ENCODE measurements at places on chromosomes 11 and 22. TPM values are rescaled to one million over a fixed set of nuclear protein-coding genes. Genes with fewer than 3 reads are reported as not detected.

DNA sequence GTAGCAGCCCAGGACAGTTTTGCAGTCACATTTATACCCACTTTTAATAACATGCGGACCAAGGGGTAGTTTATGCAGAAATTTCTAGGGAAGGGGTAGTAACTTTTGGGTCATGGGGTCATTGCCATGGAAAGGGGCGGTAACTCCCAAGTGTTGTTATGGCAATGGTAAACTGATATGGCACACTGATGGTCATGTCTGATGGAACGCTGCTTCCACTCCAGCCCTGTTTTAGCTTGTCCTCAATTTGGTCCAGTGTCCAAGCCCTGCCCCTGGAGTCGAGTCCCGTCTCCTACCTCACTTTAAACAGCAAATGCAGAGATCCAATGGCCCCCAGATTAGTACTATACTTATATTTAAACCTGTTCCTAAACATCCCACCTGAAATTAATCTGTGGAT is 11.2 kb upstream of the SEC14L4 start:
- no peak overlapping the region for H3K27ac ChIP-seq
- no peaks in the 10 kb centered on the region for H3K4me1 ChIP-seq
- H3K36me3 ChIP-seq = no peaks in the 10 kb centered on the region
- DNase-seq = no peak
- H3K4me3 ChIP-seq = no peak overlapping the region
- H3K27me3 ChIP-seq = peaks cover 18% of the 10 kb centered on the region

GRCh38 chr11:15968461-15969130 is 387.8 kb downstream of the SOX6 start:
- H3K4me3 ChIP-seq = no peak overlapping the region
- peaks cover 47% of the 10 kb centered on the region for H3K4me1 ChIP-seq
- no peaks in the 10 kb centered on the region for H3K27me3 ChIP-seq
- H3K27ac ChIP-seq = peak overlapping the region; percentile 94
- DNase-seq = peak; percentile 56

DNA sequence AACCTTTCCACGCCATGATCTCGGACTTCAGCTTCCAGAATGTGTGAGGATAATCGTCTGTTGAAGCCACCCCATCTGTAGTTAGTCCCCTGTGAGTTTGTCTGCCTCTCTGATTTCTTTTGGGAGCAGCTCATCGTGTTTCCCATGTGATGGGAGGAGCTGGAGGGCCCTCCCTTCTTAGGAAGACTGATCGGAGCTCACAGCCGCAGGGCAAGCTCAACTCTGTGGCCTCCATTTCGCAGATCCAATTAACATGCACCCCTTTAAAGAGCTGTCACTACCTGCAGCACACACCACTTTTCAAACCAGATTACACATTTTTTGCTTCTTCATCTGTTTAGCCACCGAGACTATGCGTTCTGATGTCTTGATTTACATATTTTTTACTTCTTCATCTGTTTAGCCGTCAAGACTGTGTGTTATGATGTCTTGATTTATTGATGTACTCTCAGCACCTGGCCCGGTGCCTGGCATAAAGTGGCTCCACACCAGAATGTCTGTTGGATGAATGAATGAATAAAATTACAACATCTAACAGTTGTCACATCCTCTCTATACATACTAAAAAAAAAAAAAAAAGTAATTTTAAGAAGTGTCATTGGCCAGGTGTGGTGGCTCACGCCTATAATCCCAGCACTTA is 14.9 kb upstream of the PPFIA1 start:
- no peak overlapping the region for H3K4me3 ChIP-seq
- no peaks in the 10 kb centered on the region for H3K4me1 ChIP-seq
- H3K27me3 ChIP-seq = peaks cover 3% of the 10 kb centered on the region
- no peaks in the 10 kb centered on the region for H3K36me3 ChIP-seq
- DNase-seq = no peak

- H3K36me3 ChIP-seq = no peaks in the 10 kb centered on the region
- peak overlapping the region; percentile 34 for H3K27ac ChIP-seq
- DNase-seq = no peak
- no peak overlapping the region for H3K4me3 ChIP-seq
Measured at GRCh38 chr11:86518211-86518610, 143.5 kb downstream of the CCDC81 start.

GRCh38 chr11:60859616-60860250 is 4.0 kb upstream of the PTGDR2 start:
- H3K27me3 ChIP-seq = no peaks in the 10 kb centered on the region
- no peak for DNase-seq
- H3K4me1 ChIP-seq = peaks cover 22% of the 10 kb centered on the region
- no peak overlapping the region for H3K27ac ChIP-seq
- H3K4me3 ChIP-seq = no peak overlapping the region
- H3K36me3 ChIP-seq = no peaks in the 10 kb centered on the region

- H3K4me1 ChIP-seq = no peaks in the 10 kb centered on the region
- H3K27ac ChIP-seq = no peak overlapping the region
- no peaks in the 10 kb centered on the region for H3K27me3 ChIP-seq
- no peak overlapping the region for H3K4me3 ChIP-seq
Measured at GRCh38 chr11:124977006-124977405, 23.0 kb downstream of the CCDC15 start.

DNA sequence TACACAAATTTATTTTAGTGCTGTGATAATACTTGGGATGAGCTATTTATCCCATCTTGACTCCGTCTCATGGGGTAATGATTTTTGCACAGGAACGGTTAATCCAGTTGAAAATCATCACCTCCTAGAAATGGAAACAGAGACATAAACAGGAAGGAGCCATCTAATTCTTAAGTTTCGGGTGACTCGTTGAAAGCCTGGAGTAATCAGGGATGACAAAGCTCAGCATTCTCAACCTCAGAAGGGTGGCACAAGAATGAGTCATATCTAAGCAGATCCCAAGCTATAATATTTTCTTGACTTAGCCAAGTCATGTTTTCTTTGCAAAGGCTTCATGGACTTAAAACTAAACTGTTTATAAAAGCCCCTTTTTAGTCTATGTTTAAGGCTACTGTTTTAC is 280.8 kb upstream of the CCDC90B start:
- no peak overlapping the region for H3K4me3 ChIP-seq
- no peaks in the 10 kb centered on the region for H3K36me3 ChIP-seq
- no peak for DNase-seq
- no peak overlapping the region for H3K27ac ChIP-seq

DNA sequence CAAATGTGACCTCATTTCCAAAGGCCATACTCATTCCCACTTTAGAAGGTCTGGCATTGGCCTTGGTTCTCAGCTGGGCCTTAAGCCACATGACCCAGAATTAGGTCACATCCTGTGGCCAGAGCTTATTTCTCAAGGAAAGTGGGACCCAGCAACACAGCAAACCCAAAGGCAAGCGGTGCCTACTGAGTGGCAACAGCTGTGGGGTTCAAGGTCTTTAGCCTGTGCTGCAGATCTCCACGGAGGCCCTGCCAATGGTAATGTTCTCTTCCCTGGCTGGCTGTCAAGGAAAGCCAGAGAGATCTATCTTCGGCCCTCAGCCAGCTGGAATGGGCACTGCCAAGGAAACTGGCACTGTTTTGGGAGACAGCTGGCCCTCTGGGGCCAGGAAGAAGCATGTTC is 41.5 kb upstream of the TP53I11 start:
- DNase-seq = no peak
- no peak overlapping the region for H3K4me3 ChIP-seq
- H3K4me1 ChIP-seq = no peaks in the 10 kb centered on the region
- H3K27ac ChIP-seq = no peak overlapping the region
- no peaks in the 10 kb centered on the region for H3K36me3 ChIP-seq

DNA sequence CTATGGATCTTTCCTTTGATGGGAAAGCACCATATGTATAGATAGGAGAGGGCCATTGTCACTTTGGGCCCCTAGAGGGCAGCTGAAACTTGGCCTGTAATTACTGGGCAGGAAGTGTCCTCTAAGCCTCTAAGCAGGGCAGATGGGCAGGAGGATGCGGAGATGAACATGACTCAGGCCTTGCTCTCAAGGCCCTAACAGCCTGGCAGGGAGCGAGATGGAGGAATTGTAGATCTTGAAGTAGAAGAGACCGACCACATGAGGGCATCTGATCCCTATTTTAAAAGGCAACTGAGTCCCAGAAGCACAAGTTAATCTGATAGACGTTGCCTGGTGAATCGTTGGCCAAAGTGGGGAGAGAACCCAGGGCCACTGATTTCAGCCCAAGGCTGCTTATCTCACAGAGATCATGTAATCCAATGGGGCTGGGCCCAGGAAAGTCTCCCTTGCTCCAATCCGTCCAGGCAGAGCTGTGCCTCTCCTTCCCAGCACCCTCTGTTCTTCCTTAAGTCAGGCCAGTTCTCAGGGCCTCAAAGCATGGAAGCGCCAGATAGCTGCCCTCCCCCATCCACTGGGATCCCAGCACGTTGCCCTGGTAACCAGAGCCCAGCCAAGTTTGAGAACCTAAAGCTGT is 2.5 kb upstream of the SEPTIN3 start:
- no peak overlapping the region for H3K27ac ChIP-seq
- H3K27me3 ChIP-seq = 0 out of 2 replicates have a peak, but pooled peaks cover under 1% of the 10 kb centered on the region
- H3K4me3 ChIP-seq = no peak overlapping the region

- no peak for DNase-seq
- no peaks in the 10 kb centered on the region for H3K36me3 ChIP-seq
- no peak overlapping the region for H3K27ac ChIP-seq
- no peaks in the 10 kb centered on the region for H3K4me1 ChIP-seq
Measured at GRCh38 chr11:78291503-78292108, 102.9 kb downstream of the USP35 start.

DNA sequence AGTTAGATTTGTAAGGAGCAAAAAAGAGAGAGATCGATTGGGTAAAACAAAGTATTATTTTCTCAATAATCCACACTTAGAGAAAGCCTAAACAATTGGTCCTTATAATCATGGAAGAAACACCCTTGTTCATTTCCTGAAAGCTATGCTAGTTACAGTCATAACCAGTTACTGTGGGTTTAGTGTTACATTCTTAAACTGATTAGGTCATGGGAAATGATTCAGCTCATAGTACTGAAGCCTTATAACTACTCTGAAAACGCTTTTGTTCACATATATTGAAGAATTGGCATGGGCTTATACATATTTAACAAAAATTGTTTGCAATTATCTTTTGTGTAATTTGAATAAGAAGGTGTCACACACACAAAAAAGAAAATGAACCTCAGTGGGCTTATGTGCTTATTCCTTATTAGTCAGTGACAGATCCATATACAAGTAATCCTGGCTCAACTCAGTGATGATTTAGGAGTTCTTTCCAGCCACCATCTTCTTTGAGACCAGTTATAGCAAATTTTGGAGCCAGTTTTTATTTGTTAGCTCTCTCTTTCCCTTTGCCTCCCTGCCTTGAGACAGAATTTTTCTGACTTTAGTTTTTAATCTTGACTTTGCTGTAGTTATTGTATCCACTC is 198.5 kb upstream of the CTSC start:
- no peaks in the 10 kb centered on the region for H3K27me3 ChIP-seq
- H3K36me3 ChIP-seq = no peaks in the 10 kb centered on the region
- DNase-seq = no peak
- H3K4me3 ChIP-seq = no peak overlapping the region
- peaks cover 14% of the 10 kb centered on the region for H3K4me1 ChIP-seq
- H3K27ac ChIP-seq = peak overlapping the region; percentile 86

- DNase-seq = no peak
- no peaks in the 10 kb centered on the region for H3K36me3 ChIP-seq
- H3K4me1 ChIP-seq = no peaks in the 10 kb centered on the region
Measured at GRCh38 chr11:99973993-99974392, 713.1 kb upstream of the ARHGAP42 start.

- no peak overlapping the region for H3K4me3 ChIP-seq
- H3K27ac ChIP-seq = no peak overlapping the region
- peaks cover 42% of the 10 kb centered on the region for H3K4me1 ChIP-seq
- H3K27me3 ChIP-seq = no peaks in the 10 kb centered on the region
- DNase-seq = no peak
Measured at GRCh38 chr11:63843041-63843440, 4.1 kb downstream of the MARK2 start.

- H3K4me1 ChIP-seq = peaks cover 13% of the 10 kb centered on the region
- no peak overlapping the region for H3K27ac ChIP-seq
- no peaks in the 10 kb centered on the region for H3K27me3 ChIP-seq
- no peaks in the 10 kb centered on the region for H3K36me3 ChIP-seq
- no peak overlapping the region for H3K4me3 ChIP-seq
Measured at GRCh38 chr11:110148775-110149744, 55.9 kb downstream of the ZC3H12C start.

DNA sequence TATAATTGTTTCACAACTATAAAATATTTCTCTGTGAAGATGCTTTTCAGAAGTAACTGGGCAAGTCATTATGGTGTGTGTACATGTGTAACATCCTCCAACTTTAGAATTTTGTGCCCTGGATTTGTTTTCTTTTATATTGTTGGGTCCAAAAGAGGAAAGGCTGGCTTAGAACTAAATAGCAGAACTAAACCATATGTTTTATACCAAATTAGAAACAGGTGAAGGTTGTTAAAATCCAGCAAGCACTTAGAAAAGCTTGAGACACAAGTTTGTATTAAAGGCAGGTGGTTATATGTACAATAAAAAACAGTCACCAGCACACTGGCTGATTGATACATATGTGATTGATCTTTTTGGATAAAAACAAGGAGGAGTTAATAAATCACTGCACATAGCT is 158.5 kb downstream of the WNT11 start:
- no peaks in the 10 kb centered on the region for H3K4me1 ChIP-seq
- no peak overlapping the region for H3K4me3 ChIP-seq
- H3K27ac ChIP-seq = no peak overlapping the region
- H3K36me3 ChIP-seq = no peaks in the 10 kb centered on the region

DNA sequence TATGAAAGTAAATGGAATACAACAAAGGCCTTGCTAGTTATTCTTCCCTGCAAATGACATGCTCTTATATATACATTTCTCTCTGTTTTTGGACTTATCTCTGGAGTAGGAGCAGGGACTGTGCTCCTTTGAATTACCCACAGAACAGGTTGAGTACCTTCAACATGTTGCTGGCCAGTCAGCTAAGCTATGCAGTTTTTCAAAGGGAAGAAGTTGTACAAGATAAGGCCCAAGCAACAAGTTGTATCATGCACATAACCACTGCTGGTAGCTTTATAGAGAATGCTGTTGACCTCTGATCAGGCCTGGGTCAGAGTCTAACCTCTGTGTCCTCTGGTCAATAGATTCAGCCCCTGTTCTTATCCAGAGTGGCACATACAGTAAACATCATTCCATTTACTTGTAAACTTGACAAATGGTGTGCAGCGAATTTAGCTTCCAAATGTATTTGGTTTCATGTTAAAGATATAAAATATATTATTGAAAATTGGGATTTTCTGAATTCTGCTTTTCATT is 99.6 kb downstream of the C11orf87 start:
- no peaks in the 10 kb centered on the region for H3K36me3 ChIP-seq
- no peaks in the 10 kb centered on the region for H3K27me3 ChIP-seq
- H3K4me3 ChIP-seq = no peak overlapping the region
- no peak for DNase-seq
- H3K4me1 ChIP-seq = no peaks in the 10 kb centered on the region

PC gene
- 42.0 TPM for total RNA-seq

MS4A12 gene
- not detected for total RNA-seq

CSTF3 gene
- 9.5 TPM for total RNA-seq

VSIG2 gene
- total RNA-seq = not detected

OR5B21 gene
- not detected for total RNA-seq

TMEM41B gene
- 27.2 TPM for total RNA-seq

IL10RA gene
- total RNA-seq = not detected

OR8B12 gene
- not detected for total RNA-seq

CCDC81 gene
- 18.2 TPM for total RNA-seq

Measured in SJSA1 (cell line).